ENCODE measurements at places on chromosomes 1 and 21.

DNA sequence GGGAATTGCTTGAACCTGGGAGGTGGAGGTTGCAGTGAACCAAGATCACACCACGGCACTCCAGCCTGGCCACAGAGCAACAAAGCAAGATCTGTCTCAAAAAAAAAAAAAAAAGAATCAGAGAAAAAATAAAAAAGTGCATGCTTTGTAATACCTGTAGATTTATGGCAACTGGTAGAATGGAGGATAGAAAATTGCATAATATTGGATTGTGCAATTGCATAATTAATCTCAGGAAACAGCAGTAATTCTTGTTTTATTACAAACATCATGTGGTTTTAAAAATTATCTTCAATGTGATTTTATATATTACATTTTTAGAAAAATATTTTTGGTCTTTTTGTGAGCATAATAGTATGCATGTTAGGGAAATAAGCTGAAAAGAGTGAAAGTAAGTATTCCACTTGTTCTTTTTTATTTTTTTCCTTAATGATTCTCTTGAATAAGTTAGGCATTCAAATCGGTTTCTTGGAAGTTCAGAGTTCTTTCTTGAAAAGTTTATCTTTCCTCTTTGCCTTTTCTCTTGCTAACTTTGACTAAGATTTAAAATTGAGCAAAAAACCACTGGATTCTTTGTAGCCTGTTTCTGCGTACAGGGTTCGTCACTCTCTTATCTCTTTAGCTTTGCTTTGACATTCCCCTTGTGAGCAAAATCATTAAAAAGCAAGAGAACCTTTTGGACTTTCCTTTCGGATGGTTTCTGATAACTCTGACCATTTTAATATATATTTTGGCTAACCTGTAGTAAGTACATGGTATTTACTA is 127.5 kb upstream of the ADAMTS5 start:
- no peaks in the 10 kb centered on the region for H3K27me3 ChIP-seq
- no peaks in the 10 kb centered on the region for H3K4me1 ChIP-seq
- no peaks in the 10 kb centered on the region for H3K36me3 ChIP-seq
- no peak overlapping the region for H3K4me3 ChIP-seq
- DNase-seq: no peak

DNA sequence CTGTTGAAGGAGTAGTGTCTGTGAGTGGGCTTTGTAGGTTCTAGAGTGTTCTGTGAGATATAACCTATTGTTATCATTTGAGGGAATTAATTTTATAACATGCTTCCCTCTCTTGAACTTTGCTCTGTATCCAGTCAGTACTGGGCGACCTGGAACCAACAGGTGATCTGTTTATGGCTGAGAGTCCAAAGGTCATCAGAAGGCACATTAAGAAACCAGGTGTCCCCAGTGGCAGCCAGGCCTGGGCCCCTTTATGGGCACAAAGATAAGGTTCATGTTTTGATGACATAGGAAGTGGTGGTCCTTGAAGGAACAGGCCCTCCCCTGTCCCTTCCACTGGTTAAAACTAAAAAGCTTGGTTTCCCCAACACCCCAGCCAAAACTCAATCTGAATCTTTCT is 61.1 kb downstream of the FHAD1 start:
- H3K27ac ChIP-seq: no peak overlapping the region
- peaks cover 3% of the 10 kb centered on the region for H3K27me3 ChIP-seq
- H3K4me3 ChIP-seq: no peak overlapping the region
- no peaks in the 10 kb centered on the region for H3K36me3 ChIP-seq
- H3K4me1 ChIP-seq: no peaks in the 10 kb centered on the region
- no peak for DNase-seq

DNA sequence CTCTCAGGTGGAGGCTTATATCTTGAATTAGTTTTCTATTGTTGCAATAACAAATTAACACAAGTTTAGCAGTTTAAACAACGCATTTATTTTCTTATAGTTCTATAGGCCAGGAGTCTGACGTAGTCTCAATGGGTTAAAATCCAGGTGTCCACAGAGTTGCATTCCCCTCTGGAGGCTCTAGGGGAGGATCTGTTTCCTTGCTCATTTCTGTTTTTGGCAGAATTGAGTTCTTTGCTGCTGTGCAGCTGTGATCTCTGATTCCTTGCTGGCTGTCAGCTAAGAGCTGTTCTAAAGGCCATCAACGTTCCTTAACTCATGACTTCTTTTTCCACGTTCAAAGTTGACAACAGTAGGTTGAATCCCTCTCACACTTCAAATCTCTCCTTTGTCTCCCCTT is 31.8 kb downstream of the S100A10 start:
- no peaks in the 10 kb centered on the region for H3K36me3 ChIP-seq
- no peaks in the 10 kb centered on the region for H3K4me1 ChIP-seq
- H3K4me3 ChIP-seq: no peak overlapping the region
- DNase-seq: no peak
- H3K27ac ChIP-seq: no peak overlapping the region

DNA sequence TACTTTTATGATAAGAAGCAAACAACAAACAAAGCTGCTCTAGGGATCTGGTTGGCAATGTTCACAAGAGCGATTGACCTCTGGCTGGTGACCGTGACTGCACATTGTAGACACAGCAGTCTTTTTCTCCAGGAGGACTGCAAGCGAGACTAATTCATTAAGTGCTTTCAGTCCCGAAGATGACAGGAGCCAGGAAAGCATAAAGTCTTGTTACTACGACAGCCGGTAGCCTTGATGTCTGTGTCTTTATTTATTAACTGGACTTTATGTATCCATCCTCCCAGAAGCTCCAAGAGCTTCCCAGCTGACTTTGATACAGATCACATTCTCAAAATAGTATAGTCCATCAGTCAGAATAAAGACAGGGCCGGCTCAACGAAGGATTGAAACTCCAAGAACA is 18.2 kb downstream of the FAM163A start:
- peaks cover 5% of the 10 kb centered on the region for H3K27me3 ChIP-seq
- no peaks in the 10 kb centered on the region for H3K4me1 ChIP-seq
- DNase-seq: no peak
- H3K4me3 ChIP-seq: no peak overlapping the region

GRCh38 chr1:176111835-176112234 is 95.3 kb downstream of the COP1 start:
- DNase-seq: no peak
- no peak overlapping the region for H3K4me3 ChIP-seq
- H3K36me3 ChIP-seq: peaks cover 55% of the 10 kb centered on the region
- H3K27me3 ChIP-seq: no peaks in the 10 kb centered on the region
- H3K27ac ChIP-seq: no peak overlapping the region

- H3K36me3 ChIP-seq: no peaks in the 10 kb centered on the region
- H3K27ac ChIP-seq: no peak overlapping the region
- peaks cover 12% of the 10 kb centered on the region for H3K27me3 ChIP-seq
- no peak for DNase-seq
- H3K4me3 ChIP-seq: no peak overlapping the region
- no peaks in the 10 kb centered on the region for H3K4me1 ChIP-seq
Observed at GRCh38 chr1:161241682-161242081, 3.7 kb upstream of the NR1I3 start.

DNA sequence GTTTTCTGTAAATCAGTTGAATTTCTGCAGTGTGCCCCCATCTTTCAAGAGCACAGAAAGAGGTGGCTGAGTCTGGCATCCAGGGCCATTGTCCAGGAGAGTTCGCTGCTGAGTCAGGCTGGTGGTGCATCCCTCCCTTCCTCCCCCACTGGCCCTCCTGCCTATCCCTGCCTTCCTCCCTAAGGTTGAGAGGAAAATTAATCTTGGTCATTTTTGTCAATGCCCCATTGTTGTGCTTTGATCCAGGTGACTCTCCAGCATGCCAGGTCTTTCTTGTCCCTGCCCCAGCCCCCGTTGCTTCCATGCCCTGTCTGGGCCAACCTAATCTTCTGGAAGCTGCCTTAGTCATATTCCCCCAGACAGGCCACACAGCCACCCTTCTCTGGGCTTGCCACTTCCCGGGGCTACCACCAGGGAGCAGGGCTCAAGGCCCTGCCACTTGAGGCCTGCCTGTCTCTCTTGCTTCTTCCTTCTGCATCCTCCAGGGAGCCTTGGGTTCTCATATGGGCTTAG is 26.6 kb downstream of the PROK1 start:
- H3K4me3 ChIP-seq: no peak overlapping the region

DNA sequence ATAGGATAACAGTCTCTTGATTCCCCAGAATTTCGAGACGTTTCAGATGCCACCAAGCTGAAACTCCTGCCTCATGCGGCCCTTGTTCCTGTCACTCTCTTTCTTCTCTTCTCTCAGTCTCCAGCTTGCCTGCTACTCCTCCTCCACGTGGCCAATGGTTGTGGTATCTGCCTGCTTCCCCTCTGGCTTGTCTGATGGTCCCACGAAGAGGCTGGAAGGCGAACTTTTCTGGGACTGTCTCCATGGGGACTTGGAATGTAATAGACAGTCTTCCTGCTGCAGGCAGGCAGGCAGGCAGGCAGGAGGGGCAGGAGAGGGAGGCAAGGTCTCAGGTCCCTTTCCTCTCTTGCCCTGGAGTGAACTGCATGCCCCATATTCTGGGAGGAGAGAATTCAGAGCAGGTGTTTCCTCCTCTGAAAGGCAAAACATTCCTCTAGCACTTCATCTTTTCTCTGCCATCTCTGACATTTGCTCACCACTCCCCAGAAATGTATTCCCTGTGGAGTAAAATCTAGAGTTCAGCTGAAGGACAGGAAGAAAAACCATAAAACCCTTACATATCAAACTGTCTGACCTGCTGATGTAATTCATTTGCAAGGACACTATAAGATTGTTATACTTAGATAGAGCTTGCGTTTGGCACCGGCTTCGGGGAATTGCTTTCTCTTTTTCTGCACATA is 64.1 kb upstream of the GNG12 start:
- no peak for DNase-seq
- H3K4me1 ChIP-seq: no peaks in the 10 kb centered on the region
- peaks cover 17% of the 10 kb centered on the region for H3K27me3 ChIP-seq
- no peak overlapping the region for H3K4me3 ChIP-seq
- H3K27ac ChIP-seq: no peak overlapping the region
- no peaks in the 10 kb centered on the region for H3K36me3 ChIP-seq

DNA sequence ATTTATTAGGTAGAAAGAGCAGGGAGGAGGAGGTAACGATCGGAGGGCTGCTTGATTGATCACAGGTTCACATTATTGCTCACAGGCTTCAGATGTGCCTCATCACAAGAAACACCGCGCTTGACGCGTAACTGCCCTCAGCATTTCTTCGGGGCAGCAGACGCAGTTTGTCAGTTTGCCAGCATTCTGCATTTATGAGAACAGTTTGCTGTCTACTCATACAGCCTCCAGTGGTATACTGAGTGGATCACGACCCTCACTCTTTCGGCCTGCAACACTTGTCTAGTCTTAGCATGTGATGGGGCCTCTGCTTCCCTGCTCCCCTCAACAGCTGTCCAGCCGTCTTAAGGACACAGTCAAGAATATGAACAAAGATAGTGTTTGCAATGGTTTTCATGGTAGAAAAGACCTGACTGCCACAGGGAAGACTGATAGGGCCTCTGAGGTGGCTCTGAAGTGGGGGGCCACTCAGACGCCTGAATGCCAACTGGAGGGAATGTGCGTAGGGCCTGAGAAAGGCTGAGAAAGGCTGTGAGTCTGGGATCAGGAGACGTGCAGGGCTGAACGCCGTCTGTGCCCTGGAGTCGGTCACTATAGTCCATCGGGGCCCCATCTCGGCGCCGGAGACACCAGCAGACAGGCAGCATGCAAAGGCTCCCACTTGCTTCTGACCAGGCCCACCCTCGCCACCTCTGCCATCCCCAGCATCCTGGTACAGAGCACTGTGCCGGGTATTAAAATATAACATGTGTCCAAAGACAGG is 45.0 kb downstream of the UBE2G2 start:
- DNase-seq: no peak
- peaks cover 2% of the 10 kb centered on the region for H3K4me1 ChIP-seq
- no peak overlapping the region for H3K4me3 ChIP-seq
- no peaks in the 10 kb centered on the region for H3K36me3 ChIP-seq
- no peak overlapping the region for H3K27ac ChIP-seq
- peaks cover 2% of the 10 kb centered on the region for H3K27me3 ChIP-seq

DNA sequence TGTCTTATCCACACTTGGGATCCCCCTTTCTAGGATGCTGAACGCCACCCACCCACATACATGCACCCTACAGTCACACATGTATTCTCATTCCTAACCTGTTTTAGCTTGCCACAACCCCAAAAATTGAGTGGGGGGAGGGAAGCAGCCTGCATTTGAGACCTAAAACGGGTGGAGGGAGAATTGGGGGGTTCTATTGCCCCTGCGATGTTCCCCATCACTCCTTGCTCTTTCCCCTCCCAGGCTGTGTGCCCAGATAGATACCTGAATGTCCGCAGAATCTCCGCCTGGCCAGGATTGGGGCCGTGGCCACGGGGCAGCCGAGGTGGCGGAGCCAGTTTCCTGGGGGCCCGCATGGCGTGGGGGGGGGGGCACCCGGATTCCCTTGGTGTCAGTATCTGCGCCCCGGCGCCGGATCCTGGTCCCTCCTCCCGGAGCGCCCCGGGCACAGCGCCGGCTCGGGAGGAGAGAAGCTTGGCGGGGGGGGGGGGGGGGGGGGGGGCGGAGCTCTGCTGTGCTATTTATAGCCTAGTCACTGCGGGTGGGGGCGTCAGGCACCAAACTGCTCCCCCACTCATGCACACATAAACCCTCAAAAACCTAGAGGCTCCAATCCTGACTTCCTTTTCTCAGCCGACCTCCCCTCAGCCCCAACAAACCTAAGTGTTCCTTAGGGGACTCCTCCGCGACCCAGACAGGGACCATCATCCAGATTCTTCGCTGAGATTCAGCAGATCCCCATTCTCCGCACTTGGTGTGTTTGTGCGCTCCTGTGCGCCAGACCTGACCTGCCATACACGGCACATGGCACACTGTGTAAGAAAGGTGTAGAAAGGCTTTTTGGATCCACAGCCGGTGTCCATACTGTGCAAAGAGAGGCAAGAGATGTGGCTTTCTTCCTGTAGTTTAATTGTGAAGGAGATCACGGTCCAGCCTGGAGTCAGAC is 1.9 kb downstream of the ANKRD34A start:
- no peaks in the 10 kb centered on the region for H3K27me3 ChIP-seq
- H3K4me3 ChIP-seq: peak overlapping the region; percentile 92
- peak; percentile 66 for DNase-seq
- peaks cover 39% of the 10 kb centered on the region for H3K4me1 ChIP-seq

DNA sequence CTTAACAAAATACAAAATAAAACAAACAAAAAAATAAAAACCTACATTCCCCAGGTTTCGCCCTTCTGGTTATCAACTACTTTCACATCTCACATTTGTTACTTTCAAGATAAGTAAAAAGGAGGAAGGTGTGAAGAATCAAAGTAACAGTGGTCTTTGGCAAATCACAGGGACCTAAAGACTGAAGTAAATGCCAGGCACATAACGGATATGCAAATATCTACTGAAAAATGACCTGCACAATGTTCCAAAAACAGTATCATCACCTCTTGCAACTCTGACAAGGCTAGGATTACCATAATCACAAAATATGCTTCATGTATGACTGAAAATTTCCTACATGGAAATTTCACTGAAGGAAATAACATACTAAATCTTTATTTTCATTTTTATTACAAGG is 29.3 kb downstream of the COP1 start:
- H3K27ac ChIP-seq: peak overlapping the region; percentile 94
- DNase-seq: no peak
- no peaks in the 10 kb centered on the region for H3K27me3 ChIP-seq
- H3K36me3 ChIP-seq: peaks cover 50% of the 10 kb centered on the region

GRCh38 chr1:185969524-185969991 is 235.4 kb downstream of the HMCN1 start:
- no peak overlapping the region for H3K4me3 ChIP-seq
- no peaks in the 10 kb centered on the region for H3K4me1 ChIP-seq
- no peak overlapping the region for H3K27ac ChIP-seq
